ENCODE measurements at places on chromosomes 3 and 15.

DNA sequence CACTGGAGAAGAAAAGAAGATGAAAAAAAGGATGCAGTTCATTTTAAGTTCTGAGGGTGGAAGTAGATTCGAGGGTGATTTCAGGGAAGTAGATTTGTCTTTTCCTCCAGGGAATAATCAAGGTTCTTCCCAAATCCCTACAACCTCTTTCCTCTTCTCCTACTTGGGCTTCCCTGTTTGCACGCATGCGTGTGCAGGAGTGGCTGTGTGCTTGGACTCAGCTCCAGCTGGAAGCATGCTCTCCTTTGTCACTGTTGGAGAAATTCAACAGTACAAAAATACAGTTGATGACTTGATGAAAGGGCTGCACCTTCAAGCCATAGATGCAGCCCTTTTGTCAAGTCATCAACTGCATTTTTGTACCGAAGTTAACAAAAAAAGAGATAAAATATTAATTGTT lies 3.8 kb downstream of the OR5K2 start:
- DNase-seq = no peak

- DNase-seq = no peak
Measured at GRCh38 chr3:126418661-126419131, 24.0 kb downstream of the CFAP100 start.

- DNase-seq = no peak
Measured at GRCh38 chr3:173778251-173778650, 380.7 kb downstream of the NLGN1 start.

GRCh38 chr3:115415246-115415996 lies 207.9 kb upstream of the GAP43 start:
- no peak for DNase-seq

- no peak for DNase-seq
Measured at GRCh38 chr3:66427951-66428474, 72.8 kb downstream of the LRIG1 start.

DNA sequence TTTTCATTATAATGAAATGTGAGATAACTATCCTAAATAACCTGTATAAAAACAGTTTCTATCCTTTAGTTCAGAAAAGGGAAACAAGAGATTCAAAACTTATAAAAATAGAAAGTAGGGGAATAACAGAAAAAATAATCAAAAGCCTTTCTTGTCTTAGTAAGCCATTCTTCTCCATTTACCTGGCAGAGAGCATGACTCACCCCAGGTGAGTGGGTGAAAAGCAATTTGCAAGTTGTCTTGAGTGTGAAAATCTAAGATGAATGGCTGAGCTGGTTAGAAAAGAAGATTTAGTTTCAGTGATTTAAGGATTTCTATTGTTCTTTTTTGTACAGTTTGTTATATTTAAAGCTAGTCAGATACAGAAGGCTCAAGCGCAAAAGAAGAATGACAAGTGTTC lies 702.0 kb downstream of the GRM7 start:
- no peak for DNase-seq
